ENCODE measurements at places on chromosomes 12 and 14.

- DNase-seq, result no peak
Measured at GRCh38 chr14:75025082-75025481, 22.4 kb downstream of the EIF2B2 start.

DNA sequence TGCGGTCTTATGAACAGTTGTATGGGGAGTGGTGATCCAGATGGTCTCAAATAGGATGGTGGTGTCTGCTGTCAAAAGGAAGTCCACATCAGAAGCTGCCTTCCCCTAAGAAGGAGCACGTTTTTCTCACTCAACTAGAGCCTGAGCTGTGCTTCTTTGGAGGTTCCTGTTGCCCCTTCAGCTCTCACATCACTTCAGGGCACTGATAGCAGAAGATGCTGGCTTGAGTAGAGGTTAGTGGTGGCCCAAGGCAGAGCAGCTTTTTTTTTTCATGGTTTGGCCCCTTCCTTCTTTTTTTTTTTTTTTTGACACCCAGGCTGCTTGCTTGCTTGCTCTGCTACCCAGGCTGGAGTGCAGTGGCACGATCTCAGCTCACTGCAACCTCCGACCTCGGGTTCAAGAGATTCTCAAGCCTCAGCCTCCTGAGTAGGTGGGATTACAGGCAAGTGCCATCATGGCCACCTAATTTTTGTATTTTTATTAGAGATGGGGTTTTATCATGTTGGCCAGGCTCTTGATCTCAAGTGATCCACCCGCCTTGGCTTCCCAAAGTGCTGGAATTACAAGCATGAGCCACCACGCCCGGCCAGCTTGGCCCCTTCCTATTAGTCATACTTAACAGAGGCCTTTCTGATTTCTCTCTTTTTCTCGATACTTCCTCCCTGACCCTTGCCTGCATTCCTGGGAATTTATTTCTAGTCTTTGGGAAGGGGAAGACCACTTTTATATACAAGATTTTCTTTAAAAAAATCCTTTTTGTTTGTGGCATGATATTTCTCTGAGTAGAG is 31.6 kb downstream of the KLRD1 start:
- no peak for DNase-seq

GRCh38 chr12:94100990-94101737 is 47.2 kb upstream of the PLXNC1 start:
- peak; percentile 71 for DNase-seq

DNA sequence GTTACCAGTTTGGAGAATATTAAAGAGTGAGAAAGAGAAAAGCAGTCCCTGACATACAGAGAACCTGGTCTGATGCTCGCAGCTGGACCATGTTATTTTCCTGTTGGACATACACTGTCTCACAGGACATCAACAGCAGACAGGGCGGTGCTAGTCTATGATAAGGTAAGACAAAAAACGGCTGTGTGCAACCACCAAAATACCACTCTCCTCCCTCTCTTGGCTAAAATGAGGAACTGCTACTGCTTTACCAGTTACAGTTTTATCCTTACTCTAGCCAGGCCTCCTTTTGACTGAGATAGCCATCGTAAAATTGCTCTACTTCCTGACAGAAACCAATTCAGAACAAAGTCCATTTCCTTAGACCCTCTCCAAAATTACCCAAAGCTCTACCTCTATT is 47.0 kb upstream of the ERGIC2 start:
- DNase-seq, result no peak

GRCh38 chr14:58243790-58244555 is 670 bp upstream of the PSMA3 start:
- DNase-seq, result peak; percentile 3

DNA sequence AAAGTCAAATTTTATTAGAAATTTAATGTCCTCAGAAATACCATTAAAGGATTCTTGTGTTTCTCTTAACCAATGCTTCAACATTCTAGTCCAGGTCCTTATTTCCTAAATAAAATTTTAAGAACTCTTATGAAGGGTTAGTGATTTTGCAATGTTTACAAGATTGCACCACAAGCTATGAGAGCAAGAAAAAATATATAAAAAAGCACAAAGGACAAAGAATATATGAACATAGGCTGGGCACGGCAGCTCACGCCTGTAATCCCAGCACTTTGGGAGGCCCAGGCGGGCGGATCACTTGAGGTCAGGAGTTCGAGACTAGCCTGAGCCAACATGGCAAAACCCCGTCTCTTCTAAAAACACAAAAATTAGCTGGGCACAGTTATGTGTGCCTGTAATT is 7.7 kb downstream of the RACGAP1 start:
- peak; percentile 32 for DNase-seq

DNA sequence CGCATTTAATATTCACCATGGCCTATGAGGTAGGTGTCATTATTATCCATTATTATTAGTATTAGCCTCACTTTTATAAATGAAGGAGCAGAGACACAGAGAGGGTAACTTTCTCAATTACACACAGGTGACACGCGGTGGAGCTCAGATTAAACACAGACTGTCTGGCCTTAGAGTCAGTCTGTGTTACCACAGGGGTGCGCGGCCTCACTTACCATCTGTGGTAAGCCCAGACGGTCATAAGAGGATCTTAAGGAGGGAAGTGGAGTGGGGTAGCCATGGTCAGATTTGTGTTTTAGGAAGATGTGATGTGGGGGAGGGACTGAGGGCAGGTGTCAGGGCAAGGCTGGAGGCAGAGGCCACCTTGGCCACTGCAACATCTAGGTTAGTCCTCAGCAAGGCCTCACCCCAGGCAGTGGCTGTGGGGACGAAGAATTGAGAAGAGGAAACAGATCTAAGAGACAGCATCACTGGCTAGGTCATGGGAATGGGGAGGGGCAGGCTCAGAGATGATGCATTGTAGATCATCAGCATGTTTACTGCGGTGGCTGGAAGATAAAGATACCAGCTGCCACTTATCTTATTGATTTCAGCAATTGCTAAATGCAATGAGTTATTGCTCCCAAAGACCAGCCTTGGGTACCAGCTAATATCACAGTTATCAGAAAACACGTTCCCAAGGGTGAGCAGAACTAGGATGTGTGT is 67.1 kb downstream of the SERPINA3 start:
- no peak for DNase-seq

- peak; percentile 15 for DNase-seq
Measured at GRCh38 chr12:58873496-58873895, 46.8 kb downstream of the LRIG3 start.

DNA sequence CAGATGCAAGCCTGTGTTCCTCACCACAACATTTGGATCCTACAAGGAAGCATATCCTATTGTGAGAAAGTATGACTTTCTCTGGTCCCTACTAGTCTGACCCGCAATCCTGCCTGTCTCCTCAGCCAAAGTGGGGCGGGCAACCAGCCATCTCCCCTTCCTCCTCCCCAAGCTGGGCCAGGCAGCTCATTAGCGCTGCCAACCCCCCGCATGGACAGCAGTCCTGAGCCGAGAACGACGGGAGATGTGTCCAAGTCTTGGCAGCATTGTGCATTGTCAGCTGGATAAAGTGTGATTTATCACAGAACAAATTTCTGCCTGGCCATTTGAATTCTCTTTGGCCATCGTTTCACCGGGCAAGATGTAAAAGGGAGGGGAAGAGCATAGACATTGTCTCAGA is 139.4 kb downstream of the SLC15A4 start:
- DNase-seq, result no peak
